Fibroblast of skin of abdomen (primary cell): ENCODE measurements at places on chromosomes 1 and 21.
A peak's percentile ranks its signal among the peaks of the same experiment; 100 is the strongest.

- DNase-seq = peak; percentile 80
Observed at GRCh38 chr1:185244015-185244747, 72.9 kb downstream of the IVNS1ABP start.

DNA sequence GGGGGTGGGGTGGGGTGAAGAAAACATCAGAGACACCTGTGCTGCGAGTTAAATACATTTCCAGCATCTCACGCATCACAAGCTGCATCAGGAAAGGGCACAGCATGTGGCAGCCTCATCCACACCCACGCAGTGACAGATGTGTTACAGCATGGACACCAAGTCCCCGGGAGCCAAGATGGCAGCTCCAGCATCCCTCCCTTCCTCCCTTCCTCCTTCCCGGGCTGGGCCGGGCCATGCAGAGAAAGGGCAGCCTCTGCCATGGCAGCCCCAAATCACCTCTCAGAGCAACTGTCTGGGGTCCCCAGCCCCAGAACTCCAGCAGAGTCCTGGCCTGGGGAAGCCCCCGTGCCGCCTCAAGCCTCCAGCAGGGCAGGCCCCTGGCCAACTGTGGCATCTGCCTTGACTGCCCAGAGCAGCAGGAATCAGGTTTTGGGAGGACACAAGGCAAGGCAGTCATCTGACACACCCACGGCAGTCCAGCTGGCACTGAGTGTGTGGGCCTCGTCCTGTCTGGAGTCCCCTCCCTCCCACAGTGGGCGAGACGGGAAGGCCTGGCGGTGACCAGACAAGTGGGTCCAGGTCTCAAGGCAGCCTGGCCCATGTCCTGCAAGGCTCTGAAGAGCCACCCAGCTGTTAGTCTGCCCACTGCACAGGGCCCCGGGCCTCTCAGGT is 6.2 kb downstream of the SMIM1 start:
- DNase-seq = no peak

DNA sequence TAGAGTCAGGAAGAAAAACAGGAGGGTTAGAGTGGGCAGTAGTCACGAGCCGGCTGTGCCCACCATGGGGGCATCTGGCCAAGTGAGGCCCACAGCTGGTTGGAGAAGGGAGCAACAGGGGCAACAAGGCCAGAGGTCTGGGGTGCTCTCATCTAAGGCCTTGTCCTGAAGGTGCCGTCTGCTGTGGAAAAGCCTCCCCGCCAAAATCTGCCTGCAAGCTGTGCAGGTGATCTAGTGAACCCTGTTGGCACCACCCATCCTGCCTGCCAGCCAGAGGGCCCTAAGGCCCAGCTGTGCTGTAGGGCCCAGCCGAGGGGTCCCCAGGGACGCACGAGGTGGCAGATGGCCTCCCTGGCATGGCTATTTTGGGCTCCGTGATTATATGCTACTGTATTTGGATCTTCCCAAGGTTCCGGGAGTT is 51.3 kb downstream of the LGR6 start:
- DNase-seq = no peak

DNA sequence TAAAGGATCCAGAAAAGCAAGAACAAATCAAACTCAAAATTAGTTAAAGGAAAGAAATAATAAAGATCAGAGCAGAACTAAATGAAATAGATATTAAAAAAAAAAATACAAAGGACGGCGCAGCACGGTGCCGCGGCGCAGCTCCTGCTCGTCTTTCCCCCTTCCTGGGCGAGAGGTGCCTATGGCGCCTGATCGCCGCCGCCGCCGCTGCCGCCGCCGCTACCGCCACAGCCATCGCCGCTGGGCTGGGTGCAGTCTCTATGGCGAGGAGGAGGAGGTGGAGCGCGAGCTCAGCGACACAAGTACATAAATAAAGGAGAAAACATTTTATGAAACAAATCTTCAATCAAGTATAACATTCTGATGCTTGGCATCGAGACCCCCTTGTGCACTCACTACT is 77.6 kb upstream of the VANGL1 start:
- DNase-seq = no peak

DNA sequence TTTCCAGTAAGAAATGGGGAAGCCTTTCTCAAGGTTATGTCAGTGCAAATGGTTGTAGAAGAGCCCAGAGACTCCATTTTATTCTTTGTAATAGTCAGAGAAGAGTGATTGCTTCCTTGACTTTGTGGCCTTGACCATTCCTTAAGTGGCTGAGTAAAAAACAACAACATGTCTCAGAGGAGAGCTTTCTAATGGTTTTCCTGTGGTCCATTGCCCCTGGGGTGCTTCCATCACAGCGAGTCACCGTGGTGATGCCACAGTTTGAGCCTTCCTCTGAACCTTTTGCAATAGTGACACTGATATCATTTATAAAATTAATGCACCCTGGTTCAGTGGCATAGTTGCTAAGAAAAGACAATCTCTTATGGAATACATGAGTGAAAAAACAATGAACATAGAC is 38.6 kb downstream of the PAPPA2 start:
- peak; percentile 9 for DNase-seq

DNA sequence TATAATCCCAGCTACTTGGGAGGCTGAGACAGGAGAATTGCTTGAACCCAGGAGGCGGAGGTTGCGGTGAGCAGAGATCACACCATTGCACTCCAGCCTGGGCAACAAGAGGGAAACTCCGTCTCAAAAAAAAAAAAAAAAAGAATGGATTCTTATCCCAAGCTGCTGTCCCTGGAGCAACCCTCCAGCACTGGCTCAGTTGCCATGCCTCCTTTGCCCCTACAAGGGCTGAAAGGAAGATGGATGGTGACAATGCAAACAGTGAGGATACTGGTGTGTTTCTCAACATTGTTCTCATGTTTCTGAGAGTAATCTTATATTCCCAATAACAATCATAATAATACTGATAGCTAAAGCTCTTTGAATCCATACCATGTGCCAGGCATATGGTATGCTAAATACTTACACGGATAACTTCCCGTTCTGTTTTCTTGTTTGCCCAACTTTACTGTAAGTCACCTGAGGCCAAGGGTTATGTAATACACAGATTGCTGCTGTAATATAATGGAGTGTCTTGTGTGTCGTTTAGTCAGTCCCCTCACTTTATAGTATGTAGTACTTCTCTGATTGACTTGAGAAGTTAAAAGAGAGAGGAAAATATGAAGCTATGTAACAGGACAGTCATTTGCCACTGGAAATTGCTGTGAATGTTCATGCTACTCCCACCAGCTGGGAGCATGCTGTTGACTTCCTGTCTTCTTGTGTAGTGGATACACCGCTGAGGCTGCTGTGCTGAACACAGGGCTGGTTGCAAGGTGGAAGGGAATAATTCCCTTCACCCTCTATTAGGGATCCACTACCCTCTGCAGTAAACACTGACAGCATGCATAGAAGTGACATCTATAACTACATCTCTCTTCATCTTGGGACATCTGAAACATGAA is 153.6 kb downstream of the CNIH3 start:
- peak; percentile 21 for DNase-seq

- DNase-seq = peak; percentile 97
Observed at GRCh38 chr1:201460814-201461644, 8.0 kb downstream of the PHLDA3 start.

GRCh38 chr1:61012341-61012761 is 70.0 kb upstream of the NFIA start:
- no peak for DNase-seq

DNA sequence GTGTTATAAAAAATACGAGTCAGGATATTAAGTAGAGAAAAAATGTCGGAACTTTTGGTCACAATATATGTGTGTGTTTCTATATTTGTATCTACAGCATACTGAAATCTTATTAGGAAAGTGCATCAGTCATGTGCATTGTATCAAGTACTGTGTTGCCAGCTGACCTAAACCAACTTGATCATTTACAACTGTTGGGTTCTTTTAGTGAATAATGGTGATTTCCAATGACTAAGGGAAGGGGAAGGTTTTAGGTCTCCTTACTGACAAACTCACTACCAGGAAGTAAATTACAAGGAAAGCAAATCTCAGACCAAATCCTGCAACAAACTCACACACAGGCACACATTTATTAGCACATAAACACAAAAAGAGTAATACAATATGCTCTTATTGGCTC is 142.7 kb downstream of the TSEN15 start:
- no peak for DNase-seq

- no peak for DNase-seq
Observed at GRCh38 chr1:75630004-75630594, 19.2 kb upstream of the SLC44A5 start.

GRCh38 chr1:178651742-178652141 is 73.3 kb upstream of the RALGPS2 start:
- DNase-seq = peak; percentile 41

DNA sequence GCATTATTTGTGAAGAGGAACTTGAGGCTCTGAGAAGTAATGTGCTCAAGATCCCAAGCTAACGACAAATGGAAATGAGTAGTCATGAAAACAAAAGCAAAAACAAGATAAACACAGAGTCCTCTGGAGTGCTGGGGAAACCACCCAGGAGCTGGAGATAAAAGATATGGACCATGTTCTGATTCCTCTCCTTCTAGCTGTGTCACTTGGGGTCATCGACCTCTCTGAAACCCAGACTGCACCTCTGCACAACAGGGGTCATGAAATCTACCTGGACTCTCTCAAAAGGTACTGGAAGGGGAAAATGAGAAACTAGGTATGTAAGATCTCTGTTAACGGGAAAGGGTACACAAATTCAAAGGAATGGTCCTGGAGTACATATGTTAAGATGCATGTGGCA is 6.5 kb downstream of the PGLYRP4 start:
- no peak for DNase-seq

GRCh38 chr1:164753521-164754077 is 194.6 kb downstream of the PBX1 start:
- DNase-seq = peak; percentile 44

DNA sequence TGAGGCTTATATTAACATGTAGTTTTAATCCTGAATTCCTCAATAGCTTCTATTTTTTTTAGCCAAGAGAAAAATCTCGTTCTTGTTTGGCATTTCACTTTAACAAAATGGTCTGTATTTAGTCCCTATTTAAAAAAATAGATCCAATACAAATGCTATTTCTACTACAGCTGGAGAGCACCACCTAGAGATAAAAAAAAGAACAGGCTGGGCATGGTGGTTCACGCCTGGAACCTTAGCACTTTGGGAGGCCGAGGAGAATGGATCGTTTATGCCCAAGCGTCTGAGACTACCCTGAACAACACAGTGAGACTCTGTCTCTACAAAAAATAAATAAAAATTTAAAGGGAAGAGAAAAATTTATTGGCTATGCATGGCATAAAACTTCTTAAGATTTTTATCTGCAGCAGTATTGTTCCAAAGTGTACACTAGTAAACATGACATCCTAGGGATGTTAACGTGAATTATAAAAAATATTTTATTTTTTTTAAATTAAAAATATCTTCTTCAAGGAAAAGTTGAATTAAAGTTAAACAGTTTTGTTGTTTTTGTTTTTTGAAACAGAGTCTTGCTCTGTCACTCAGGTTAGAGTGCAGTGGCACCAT is 4.4 kb downstream of the ST7L start:
- peak; percentile 53 for DNase-seq

GRCh38 chr1:231554969-231555368 is 26.5 kb downstream of the TSNAX start:
- DNase-seq = no peak

DNA sequence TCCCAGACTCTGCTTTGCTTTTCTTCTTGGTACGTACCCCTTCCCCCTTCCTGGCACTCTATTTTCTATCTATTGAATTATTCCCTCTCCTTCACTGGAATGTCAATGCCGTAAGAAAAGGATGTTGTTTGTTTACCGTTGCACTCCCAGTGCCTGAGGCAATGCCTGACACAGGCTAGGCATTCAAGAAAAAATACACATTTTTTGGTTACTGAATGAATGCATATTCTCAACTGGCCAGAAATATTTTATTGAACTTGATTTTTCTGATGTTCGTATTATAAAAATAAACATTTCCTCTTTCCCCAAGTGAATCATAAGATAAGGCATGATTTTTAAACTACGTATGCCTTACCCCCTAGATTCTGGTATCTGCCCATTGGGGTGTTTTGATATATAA is 41.2 kb downstream of the GNG12 start:
- no peak for DNase-seq

DNA sequence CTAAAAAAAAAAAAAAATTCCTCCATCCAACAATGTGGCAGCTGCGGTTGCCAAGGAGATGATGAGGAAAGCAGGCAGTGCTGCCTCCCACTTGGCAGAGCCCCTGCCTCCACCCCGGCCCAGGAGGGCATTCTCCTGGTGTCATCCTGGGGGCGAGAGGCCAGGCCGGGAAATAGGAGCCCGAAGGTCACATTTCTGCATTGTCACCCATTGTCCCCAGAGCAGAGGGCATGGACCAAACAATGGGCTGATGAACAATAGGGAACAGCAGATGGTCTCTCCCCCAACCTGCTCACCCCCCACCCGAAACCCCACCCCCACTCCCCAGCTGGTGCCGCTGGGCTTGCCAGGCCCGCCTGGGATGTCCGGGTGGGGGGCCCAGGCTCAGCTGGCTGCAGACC is 37.3 kb downstream of the CAMK2N1 start:
- no peak for DNase-seq

GRCh38 chr1:30169269-30169668 is 554.1 kb downstream of the MATN1 start:
- no peak for DNase-seq

GRCh38 chr1:110321045-110321444 is 18.1 kb upstream of the RBM15 start:
- DNase-seq = no peak

GRCh38 chr1:76079475-76080227 is 5.1 kb downstream of the ST6GALNAC3 start:
- DNase-seq = no peak

DNA sequence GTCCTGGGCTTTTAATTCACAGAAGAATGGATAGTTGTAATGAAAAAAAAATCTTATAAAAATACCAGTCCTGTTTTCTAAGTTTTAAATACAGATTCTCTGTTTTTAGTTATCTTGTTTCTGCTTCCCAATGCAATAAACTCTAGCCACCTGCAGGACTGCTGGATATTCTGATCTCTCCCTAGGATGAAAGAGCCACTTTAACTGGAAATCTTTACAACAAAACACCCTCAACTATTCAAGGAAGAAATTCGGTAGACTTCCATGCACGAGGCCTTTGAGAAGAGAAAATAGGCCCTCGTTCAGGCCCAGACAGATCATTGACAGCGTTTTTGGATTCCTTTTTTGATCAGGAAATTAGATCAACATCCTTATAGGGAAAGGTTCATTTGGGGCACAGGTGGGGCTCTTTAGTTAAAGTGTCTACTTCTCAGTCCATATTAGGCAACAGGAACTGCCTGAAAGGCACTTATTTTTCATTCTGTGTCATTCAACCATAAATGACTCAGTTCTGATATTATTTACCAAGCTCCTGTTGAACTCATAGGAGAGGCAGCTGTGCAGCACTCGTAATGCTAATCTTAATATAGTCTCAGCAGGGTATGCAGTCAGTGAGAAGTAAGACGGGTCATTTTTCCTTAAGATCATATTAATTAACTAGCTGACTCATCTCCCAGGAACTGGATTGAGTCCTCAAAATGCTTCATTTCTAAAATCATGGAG is 71.1 kb upstream of the ERRFI1 start:
- peak; percentile 95 for DNase-seq

- DNase-seq = no peak
Observed at GRCh38 chr21:32794644-32795079, 23.1 kb upstream of the PAXBP1 start.

DNA sequence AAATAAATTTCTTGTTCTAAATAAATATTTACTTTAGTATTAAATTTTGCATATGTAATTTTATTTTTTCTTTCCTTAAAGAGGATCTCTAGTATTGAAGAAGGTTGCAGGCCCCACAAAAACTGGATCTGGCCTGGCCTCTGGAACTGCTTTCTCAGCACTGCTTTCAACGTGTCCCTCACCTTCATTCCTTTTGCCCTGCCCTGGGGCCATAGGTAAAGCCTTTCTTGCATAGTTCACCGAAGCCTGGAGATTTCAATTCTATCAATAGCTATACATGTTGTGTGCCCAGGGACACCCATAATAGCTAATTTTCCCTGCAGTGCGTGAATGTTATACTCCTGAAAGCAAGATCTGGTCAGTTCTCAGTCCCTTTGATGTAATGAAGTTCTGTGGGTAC is 12.0 kb upstream of the GPR137B start:
- DNase-seq = no peak
